ENCODE measurements at places on chromosomes 5 and 9. TPM values are rescaled to one million over a fixed set of nuclear protein-coding genes. Genes with fewer than 3 reads are reported as not detected.

AGXT2 gene
- total RNA-seq = not detected

GRCh38 chr9:109975574-109976295 lies 195.7 kb downstream of the PALM2AKAP2 start:
- DNase-seq = no peak

FOXD4L3 gene
- total RNA-seq = not detected

DMRT2 gene
- total RNA-seq = 0.35 TPM

- no peak for DNase-seq
These were observed 390.3 kb downstream of the ANXA1 start for GRCh38 chr9:73541923-73542322.

GRCh38 chr5:95564450-95564849 lies 9.5 kb downstream of the ARSK start:
- no peak for DNase-seq

DNA sequence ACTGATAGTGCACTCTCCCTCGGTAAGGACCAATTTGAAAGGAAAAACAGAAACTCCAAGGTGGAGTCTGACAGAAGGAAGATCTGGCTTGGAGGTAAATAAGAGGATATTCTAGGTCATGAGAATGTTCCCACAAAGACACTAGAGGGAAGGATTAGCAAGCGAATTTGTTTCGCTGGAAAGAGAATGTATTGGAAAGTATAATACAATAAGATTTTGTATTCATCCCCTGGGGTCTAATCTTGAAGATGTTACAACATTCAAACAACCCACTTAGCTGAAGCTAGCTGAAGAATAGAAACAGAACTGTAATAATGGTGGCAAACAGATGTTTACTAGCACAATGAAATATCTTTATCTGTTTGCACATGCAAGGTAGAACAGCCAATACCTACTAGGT lies 158.7 kb downstream of the GNAQ start:
- no peak for DNase-seq

DNA sequence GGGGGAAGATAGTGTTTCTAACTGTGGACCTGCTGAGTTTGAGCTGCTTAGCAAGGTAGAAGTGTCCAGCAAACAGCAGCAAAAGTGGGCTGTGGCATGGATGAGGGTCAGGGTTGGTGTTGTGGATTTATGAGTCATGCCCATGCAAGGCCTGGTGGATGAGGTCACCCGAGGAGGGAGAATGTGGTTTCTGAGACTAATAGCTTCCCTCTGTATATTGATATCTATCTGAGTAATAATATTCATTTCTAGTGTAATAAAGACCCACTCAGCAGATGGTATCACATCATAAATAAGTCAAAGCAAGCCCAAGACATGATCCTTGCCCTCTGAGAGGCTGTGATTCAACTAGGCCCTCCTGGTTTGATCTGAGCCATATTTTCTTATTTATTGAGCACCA lies 597.8 kb upstream of the CLINT1 start:
- no peak for DNase-seq

ZNF354C gene
- 5.2 TPM for total RNA-seq

DNA sequence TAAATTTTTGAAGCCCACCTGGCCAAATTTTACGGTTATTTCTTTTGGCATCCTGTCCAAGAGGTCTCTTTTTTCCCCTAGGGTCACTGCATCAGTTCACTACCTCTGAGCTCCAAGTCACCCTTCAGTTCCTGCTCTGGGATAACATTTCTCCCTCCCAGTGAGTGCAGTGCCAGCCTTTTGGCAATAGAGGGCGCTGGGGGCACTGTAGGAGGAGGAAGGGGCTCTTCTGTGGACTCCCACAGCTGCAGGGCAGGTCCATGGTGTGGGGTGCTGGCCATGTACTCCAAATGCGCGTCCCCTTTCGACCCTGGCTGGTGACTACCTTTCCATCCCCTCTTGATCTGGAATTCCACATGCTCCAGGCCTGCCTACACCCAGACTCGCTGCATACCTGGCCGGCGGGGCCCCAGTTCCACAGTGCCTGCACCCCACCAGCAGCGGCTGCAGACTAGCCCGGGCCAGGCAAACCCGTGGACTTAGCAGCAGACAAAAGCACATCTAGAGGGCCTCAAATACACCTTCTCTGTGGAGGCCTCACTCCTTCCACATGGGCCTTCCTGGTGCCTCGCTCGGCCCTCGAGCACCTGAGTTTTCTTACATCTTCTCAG lies 20.3 kb upstream of the NINJ1 start:
- DNase-seq = no peak

- no peak for DNase-seq
These were observed 145.6 kb downstream of the FSTL4 start for GRCh38 chr5:133466556-133467334.

SHLD3 gene
- total RNA-seq = 3.1 TPM

GRCh38 chr9:21779397-21779796 lies 23.0 kb upstream of the MTAP start:
- DNase-seq = no peak

- DNase-seq = no peak
These were observed 104.0 kb upstream of the BOD1 start for GRCh38 chr5:173720286-173720952.

MRPL36 gene
- total RNA-seq = 38.4 TPM

GRCh38 chr5:36786448-36787012 lies 90.0 kb upstream of the NIPBL start:
- no peak for DNase-seq

KCNT1 gene
- total RNA-seq = 0.55 TPM

DNA sequence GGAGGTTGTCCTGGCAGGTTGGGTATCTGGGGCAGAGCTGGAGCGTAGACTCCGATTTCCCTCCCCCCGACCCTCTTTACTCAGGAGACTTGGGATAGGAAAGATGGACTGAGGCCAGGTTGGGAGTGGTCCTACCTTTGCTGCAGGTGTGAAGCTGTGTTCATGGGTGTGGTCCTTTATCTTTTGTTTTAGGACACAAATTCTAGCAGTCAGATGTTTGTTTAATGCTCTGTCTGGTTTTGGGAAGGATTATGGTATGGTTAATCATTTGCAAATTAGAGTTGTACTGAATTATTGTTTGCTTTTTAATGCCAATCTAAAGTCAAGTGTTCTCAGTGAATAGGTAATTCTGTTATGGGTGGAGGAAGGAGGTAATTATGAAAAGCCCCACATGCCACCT lies 14.1 kb upstream of the FAM120AOS start:
- peak; percentile 10 for DNase-seq

DNA sequence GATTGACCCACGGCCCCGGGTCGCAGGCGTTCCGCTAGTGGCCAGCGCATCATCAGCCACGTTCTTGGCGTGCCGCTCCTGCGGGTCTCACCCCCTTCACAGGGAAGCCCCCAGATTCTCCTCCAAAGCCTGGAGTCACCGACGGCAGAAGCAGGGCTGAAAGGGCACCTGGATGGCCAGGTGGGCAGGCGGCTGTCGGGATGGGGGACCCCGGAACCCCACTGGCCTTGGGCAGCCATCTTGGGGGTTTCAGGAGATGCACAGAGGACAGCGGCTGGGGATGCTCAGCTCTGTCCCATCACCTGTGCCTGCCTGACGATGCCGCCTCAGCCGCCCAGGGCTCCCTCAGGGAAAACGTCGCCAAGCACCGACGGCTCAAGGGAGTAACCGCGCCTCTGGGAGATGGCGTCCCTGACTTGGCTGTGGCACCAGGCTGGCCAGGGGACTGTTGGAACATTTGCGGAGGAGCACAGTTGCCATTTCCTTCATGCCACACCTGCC lies 14.1 kb upstream of the SLC9A3 start:
- no peak for DNase-seq

OTULINL gene
- 33.5 TPM for total RNA-seq

DNA sequence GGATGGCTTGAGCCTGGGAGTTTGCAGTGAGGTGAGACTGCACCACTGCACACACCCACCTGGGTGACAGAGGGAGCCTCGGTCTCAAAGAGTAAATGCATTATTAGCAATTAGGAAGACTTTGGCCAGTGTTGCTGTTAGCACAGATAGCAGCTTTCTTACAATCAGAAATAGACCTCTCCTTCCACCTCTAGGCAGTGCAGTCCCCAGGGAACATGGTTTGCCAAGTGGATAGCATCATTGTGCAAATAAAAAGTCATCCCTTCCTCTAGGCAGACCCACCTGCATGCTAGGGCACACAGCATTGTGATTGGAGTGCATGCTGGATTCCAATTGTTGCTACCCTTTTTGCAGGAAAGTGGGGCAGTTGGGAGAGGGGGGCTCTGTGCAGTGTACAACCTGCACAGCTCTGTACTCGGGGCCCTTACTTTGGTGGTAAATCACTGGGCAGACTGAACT lies 77.9 kb upstream of the KLF9 start:
- DNase-seq = no peak

TMEM171 gene
- total RNA-seq = 0.37 TPM

IFNA2 gene
- total RNA-seq = not detected

- DNase-seq = no peak
These were observed 103.2 kb downstream of the KLF4 start for GRCh38 chr9:107386396-107386795.

EFNA5 gene
- 16.9 TPM for total RNA-seq

GRCh38 chr5:142977363-142978051 lies 207.3 kb downstream of the ARHGAP26 start:
- DNase-seq = no peak

DNA sequence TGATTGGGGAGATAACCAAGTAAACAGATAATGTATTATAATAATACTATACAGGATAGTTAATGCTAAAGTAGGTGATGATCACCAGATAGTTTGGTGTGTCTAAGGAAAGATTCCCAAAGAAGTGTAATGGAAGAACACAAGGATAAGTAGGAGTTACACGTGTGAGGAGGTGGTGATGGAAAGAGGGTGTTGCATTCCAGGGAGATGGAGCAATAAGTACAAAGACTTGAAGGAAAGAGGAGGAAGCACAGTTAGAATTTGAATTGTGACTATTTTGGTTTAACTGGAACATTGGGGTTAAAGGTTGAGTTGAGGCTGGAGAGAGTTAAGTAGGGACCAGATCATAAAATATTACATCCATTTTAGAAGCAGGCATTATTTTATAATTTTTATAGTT lies 76.9 kb downstream of the IPO11 start:
- no peak for DNase-seq

DNA sequence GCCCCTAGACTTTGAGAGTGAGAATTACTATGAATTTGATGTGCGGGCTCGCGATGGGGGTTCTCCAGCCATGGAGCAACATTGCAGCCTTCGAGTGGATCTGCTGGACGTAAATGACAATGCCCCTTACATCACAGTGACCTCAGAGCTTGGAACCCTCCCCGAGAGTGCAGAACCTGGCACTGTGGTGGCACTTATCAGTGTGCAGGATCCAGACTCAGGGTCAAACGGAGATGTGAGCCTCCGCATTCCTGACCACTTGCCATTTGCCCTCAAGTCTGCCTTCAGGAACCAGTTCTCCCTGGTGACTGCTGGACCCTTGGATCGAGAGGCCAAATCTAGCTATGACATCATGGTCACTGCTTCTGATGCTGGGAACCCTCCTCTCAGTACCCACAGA lies 1.3 kb downstream of the PCDHGC4 start:
- no peak for DNase-seq

- no peak for DNase-seq
These were observed 304.0 kb downstream of the NR2F1-AS1 start for GRCh38 chr5:93277051-93277450.

DNA sequence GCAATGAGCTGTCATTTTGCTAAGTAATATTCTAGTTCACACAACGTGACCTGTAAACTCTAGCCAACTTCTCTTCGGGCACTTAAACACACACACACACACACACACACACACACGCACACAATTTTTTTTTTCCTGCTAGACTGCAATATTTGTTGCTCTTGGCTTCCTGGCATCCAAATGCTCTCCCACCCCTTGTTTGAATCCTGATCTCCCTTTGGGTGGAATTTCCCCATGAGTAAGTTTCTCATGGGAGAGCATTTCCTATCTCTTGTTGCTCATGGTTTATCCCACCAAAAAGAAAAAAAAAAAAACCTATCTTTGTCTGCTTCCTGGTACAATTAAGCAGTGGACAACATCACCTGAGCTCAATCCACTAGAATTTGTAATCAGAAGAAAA lies 54.7 kb upstream of the TSLP start:
- no peak for DNase-seq

Data from left lung (tissue), 14 donors.